Cardiac muscle cell (in vitro differentiated cells and primary cell): ENCODE measurements at places on chromosomes 7 and 10.
A peak's percentile ranks its signal among the peaks of the same experiment; 100 is the strongest.

DNA sequence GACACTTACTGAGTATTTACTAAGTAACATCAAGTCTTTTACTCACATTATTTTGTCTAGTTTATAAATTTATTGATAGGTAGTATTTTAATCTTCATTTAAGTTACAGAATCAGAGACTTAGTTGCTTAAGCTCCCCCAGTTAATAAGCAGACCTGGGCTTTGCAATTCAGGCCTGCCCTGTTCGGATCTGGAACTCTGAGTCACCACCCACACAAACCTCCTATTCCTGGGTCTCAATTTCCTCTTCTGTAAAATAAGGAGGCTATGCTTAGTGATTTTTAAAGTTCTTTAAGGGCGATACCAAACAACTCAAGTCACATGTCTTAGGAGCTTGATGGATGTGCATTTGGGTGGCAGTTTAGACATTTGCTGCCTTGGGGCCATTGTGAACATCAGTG, 3.5 kb upstream of the MGAM start:
- H3K36me3 ChIP-seq: no peaks in the 10 kb centered on the region
- H3K27ac ChIP-seq: no peak overlapping the region
- no peak for DNase-seq
- no peak overlapping the region for H3K4me3 ChIP-seq
- no peaks in the 10 kb centered on the region for H3K27me3 ChIP-seq

GRCh38 chr7:79930604-79931003, 204.0 kb upstream of the GNAI1 start:
- DNase-seq: no peak
- no peak overlapping the region for H3K4me3 ChIP-seq
- H3K4me1 ChIP-seq: no peaks in the 10 kb centered on the region
- H3K27ac ChIP-seq: no peak overlapping the region

- H3K36me3 ChIP-seq: no peaks in the 10 kb centered on the region
- H3K27me3 ChIP-seq: no peaks in the 10 kb centered on the region
- H3K4me3 ChIP-seq: no peak overlapping the region
- peak overlapping the region; percentile 64 for H3K27ac ChIP-seq
- peaks cover 30% of the 10 kb centered on the region for H3K4me1 ChIP-seq
Observed at GRCh38 chr10:70575874-70576802, 26.4 kb downstream of the PRF1 start.

DNA sequence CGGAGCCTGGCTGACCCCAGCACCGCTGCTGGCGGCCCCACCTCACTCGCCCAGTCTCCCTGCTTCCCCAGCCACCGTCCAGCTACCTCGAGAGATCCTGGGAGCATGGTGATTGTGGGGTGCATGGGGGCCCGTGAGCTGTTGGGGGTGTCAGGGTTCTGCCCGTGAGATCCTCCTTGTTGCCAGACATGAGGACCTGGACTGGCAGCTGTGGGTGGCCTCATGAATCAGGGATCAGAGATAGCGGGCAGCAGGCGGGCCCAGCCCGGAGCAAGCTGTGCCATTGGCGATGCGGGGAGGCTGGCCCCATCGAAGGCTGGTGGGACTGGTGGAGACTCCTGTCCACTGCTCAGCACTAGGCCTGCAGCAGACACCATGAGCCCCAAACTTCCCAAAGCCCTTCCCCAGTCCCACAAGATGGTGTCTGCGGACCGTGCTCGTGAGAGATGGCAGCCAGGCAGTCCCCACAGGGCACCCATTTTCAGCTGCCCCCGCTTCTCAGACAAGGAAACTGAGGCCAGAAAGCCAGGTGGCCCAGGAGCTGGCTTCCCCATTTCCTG, 75.6 kb downstream of the LHPP start:
- no peak overlapping the region for H3K27ac ChIP-seq
- no peaks in the 10 kb centered on the region for H3K4me1 ChIP-seq
- no peak for DNase-seq
- no peaks in the 10 kb centered on the region for H3K27me3 ChIP-seq

DNA sequence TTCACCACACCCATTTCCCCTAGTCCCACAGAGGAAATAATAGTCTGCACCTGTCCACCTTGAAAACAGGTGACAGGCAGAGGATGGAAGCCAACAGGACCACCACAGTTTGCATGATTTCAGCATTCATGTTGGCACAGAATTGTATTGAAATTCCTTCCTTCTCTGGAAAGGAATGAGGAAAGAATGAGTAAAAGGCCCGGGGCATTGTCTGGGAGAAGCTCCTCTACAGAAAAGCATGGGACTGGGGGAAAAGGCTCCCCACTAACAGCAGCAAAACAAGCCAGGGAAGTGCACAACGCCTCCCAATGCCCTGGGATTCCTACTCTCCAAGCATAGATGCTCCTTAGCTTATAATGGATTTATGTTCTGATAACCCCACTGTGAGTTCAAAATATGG, 28.5 kb upstream of the TOMM7 start:
- H3K27me3 ChIP-seq: no peaks in the 10 kb centered on the region

- no peaks in the 10 kb centered on the region for H3K36me3 ChIP-seq
- DNase-seq: no peak
- H3K4me3 ChIP-seq: peak overlapping the region; percentile 36
- no peak overlapping the region for H3K27ac ChIP-seq
- H3K4me1 ChIP-seq: peaks cover 13% of the 10 kb centered on the region
Observed at GRCh38 chr7:156998988-156999957, 11.2 kb downstream of the MNX1 start.

GRCh38 chr10:42988517-42989395, 88.1 kb upstream of the RET start:
- H3K36me3 ChIP-seq: no peaks in the 10 kb centered on the region
- H3K4me3 ChIP-seq: no peak overlapping the region
- peak; percentile 7 for DNase-seq
- H3K4me1 ChIP-seq: no peaks in the 10 kb centered on the region
- H3K27ac ChIP-seq: no peak overlapping the region

- H3K4me3 ChIP-seq: no peak overlapping the region
- DNase-seq: no peak
- H3K36me3 ChIP-seq: no peaks in the 10 kb centered on the region
- no peak overlapping the region for H3K27ac ChIP-seq
- H3K4me1 ChIP-seq: no peaks in the 10 kb centered on the region
- H3K27me3 ChIP-seq: no peaks in the 10 kb centered on the region
Observed at GRCh38 chr7:155832581-155832981, 20.3 kb upstream of the SHH start.

DNA sequence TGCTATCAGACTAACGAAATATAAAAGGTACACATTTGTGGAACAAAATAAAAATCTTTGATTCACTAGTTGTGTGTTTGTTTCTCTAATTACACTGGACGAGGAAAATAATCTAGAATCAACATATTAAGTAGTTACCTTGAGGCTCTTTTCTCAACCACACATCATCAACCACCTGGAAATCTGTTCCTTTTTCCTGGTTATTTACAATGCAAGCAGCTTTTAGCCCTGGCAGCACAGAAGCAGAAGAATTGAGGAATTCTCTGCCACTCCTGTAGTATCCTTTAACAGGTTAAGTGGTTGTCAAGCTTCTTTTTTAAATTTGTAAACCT, 23.7 kb downstream of the NUP42 start:
- no peak overlapping the region for H3K4me3 ChIP-seq
- H3K27me3 ChIP-seq: no peaks in the 10 kb centered on the region
- H3K36me3 ChIP-seq: peaks cover 13% of the 10 kb centered on the region
- no peaks in the 10 kb centered on the region for H3K4me1 ChIP-seq
- DNase-seq: no peak

DNA sequence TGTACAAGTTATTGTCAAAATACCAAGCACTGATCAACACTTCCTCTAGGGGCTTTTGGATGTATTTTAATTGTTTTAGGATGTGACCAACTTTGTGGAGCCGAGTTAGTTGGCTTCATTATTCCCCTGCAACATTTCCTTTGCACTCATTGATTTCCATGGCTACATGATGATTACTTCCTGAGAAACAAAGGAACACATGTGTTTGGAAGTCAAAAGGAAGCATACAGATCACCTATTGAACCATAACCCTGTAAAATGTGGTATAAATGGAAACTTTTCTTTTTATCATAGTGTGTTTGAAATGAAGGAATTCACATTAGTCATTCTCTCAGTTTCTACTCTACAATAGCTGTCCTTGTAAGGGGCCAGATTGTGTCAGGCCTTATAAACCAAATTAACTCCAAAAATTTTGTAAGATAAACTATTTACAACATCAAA, 32.2 kb upstream of the EXOC6 start:
- H3K36me3 ChIP-seq: no peaks in the 10 kb centered on the region
- H3K27me3 ChIP-seq: no peaks in the 10 kb centered on the region
- H3K4me3 ChIP-seq: no peak overlapping the region
- no peak for DNase-seq
- no peaks in the 10 kb centered on the region for H3K4me1 ChIP-seq

- no peaks in the 10 kb centered on the region for H3K36me3 ChIP-seq
- no peak within 1 kb of the TSS for H3K4me3 ChIP-seq
- H3K27me3 ChIP-seq: no peaks in the 10 kb centered on the region
- no peaks in the 10 kb centered on the region for H3K4me1 ChIP-seq
Observed at GRCh38 chr7:128240696-128241386, at the start of gene LEP. Gene LEP, plus strand, starts transcription at chr7:128241278. Its CDS starts 10,741 bp downstream, at chr7:128252019.

GRCh38 chr10:117001144-117001543, 3.8 kb downstream of the SHTN1 start:
- H3K36me3 ChIP-seq: no peaks in the 10 kb centered on the region
- no peak overlapping the region for H3K4me3 ChIP-seq
- DNase-seq: no peak
- no peak overlapping the region for H3K27ac ChIP-seq
- H3K27me3 ChIP-seq: no peaks in the 10 kb centered on the region
- H3K4me1 ChIP-seq: no peaks in the 10 kb centered on the region

DNA sequence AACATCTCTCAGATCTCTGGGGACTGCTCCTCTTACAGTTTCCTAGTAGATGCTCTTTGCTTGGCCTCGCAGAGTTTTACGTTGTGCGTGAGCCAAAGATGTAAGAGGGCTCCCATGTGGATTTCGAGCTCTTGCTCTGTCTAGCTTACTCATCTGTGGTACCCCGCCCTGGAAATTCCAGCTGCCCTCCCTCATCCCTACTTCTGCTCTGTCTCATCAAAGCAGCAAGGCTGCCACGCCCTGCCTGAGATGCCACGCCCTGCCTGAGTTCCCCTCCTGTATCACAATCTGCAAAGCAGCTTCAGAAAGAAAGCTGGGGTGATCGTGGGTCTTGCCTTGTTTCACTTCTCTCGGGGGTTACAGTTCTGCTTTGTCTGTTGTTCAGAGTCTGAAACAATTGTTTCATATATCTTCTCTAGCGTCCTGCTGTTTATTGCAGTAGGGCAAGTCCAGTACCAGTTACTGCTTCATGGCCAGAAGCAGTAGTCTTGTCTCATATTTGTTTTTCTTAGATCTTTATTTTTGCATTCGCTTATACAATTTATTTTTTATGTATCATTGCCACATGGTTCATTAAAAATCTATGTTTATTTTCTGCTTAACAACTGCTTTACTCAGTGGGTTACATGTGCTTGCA, 36.1 kb upstream of the CCNY start:
- H3K4me1 ChIP-seq: no peaks in the 10 kb centered on the region
- no peak for DNase-seq
- H3K4me3 ChIP-seq: no peak overlapping the region
- no peaks in the 10 kb centered on the region for H3K27me3 ChIP-seq
- no peak overlapping the region for H3K27ac ChIP-seq
- no peaks in the 10 kb centered on the region for H3K36me3 ChIP-seq

DNA sequence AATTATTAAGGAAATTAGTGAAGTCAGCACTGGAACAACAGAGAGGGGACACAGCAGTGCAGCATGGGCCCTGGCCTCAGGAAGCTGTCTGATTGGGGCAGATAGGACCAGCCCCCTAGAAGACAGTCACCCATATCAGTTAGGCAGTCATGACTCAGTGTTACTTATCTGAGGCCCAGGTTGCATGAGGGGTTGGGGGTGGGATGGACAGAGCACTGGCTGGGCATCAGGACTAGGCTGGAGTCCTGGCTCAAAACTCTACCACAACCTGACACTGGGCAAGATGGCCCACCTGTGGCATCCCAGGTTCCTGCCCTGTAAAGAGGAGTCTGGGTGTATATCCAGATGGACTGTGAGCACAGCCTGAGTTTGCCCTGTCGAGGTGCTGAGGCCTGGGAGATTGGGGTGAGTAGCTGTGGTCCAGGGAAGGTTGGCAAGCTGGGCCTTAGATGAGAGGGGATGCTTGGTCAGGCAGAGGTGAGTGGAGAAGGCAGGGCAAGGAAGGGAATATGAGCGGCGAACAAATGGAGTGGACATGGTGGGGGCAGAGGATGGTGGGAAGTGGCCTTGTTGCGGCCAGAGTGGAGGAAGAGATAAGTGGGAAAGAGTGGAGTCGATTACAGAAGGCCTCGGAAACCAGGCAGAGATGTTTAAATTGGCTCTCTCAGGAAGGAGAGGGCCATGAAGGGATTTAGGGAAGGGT, 37.5 kb downstream of the HK1 start:
- peaks cover 47% of the 10 kb centered on the region for H3K4me1 ChIP-seq
- H3K27me3 ChIP-seq: no peaks in the 10 kb centered on the region

DNA sequence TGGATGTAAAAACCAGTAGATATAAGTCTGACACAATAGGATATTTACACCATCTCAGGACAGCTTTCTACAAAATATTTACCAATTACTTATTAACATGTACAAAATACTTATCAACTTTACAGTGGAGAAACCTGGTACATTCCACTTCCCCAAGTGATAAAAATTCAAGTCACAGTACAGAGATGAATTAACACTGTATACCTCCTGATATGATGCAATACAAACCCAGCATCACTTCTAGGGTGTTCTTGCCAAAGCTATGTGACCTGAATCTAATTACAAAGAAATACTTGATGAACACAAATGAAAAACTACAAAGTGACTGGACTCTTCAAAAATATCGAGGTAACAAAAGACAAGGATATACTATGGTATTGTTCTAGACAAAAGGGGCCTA, 156.4 kb upstream of the FGFR2 start:
- H3K4me1 ChIP-seq: no peaks in the 10 kb centered on the region
- H3K27me3 ChIP-seq: no peaks in the 10 kb centered on the region
- no peaks in the 10 kb centered on the region for H3K36me3 ChIP-seq

GRCh38 chr7:6453734-6454133, 6.0 kb upstream of the DAGLB start:
- no peaks in the 10 kb centered on the region for H3K36me3 ChIP-seq
- H3K27ac ChIP-seq: no peak overlapping the region
- no peak overlapping the region for H3K4me3 ChIP-seq
- no peak for DNase-seq
- H3K27me3 ChIP-seq: no peaks in the 10 kb centered on the region
- H3K4me1 ChIP-seq: no peaks in the 10 kb centered on the region

DNA sequence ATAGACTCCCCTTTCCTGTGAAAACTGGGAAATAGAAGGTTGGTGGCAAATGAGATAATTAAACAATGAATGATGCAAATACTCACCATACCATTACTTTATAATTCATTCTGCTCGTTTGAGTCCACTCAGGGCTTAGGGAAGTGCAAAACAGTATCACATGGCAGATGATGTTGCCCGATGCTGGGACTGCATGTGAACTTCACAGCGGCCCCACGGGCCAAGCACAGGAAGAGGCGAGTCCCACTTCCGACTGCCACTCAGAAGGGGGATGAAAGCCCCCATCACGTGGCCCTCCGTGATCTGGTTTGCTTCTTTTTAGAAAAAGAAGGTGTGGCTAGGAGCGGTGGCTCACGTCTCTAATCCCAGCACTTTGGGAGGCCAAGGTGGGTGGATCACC, 71.5 kb downstream of the PRPF18 start:
- H3K4me3 ChIP-seq: no peak overlapping the region
- H3K27ac ChIP-seq: no peak overlapping the region
- H3K4me1 ChIP-seq: no peaks in the 10 kb centered on the region
- no peak for DNase-seq
- no peaks in the 10 kb centered on the region for H3K27me3 ChIP-seq

- peaks cover 6% of the 10 kb centered on the region for H3K36me3 ChIP-seq
- H3K4me3 ChIP-seq: no peak overlapping the region
- H3K27ac ChIP-seq: no peak overlapping the region
- no peak for DNase-seq
- H3K27me3 ChIP-seq: no peaks in the 10 kb centered on the region
Observed at GRCh38 chr10:132410056-132410778, 13.2 kb downstream of the PWWP2B start.
